Transverse colon (tissue), 4 donors: ENCODE measurements at places on chromosomes 13 and 19.

GRCh38 chr13:33053397-33054066 lies 37.3 kb downstream of the KL start:
- no peak for DNase-seq

DNA sequence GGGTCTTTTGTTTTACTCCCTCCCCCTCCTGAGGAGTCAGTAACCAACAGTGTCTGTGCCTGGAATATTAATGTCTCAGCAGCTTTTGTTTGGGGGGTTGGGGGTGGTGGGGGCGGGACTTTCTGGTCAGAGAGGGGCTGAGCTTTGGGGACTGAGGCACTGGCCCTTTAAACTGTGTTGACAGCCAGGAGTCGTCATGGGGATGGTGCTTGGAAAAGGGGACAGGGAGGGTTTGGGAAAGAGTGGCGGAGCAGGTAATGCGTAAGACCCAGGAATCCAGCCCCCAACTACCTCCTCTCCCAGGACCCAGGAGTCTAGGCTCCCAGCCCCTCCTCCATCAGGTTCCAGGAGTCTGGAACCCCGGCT lies 5.2 kb downstream of the CADM4 start:
- DNase-seq, result no peak

DNA sequence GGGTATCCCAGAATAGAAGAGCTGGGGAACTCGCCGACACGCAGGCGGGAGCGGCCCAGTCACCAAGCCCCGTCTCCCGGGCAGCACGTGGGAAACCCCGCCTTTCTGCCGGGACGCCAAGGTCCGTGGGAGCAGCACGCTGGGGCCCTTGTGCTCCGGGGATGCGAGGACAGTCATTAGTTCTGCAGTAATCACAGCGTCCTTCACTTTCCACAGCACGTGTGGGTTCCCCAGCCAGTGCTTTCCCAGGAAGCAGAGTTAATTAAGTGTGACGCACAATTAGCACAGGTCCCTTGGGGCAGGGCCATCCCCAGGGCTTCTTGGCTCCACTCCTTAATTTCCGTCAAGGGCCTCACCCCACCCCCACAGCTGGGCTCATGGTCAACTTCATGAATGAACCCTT lies 64.3 kb upstream of the C13orf46 start:
- DNase-seq, result no peak

DNA sequence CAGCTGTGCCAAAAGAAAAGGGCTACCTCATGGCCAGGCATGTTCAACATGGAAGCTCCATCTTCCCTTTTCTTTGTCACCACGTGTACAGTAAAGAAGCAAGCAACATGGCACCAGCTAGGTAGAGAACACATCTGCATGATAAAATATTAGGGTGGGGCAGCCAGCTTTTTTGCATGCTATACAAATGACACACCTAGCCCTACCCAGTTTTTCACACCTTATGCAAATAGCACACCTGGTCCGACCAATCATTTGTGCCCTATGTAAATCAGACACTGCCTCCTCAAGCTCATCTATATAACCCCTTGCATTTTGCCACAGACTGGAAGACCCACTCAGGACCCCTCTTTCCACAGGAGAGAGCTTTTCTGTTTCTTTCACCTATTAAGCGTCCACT lies 85.5 kb downstream of the STOML3 start:
- DNase-seq, result no peak

GRCh38 chr13:27510082-27510481 lies 59.7 kb upstream of the MTIF3 start:
- DNase-seq, result no peak

GRCh38 chr13:100818711-100819110 lies 144.1 kb upstream of the TMTC4 start:
- no peak for DNase-seq

DNA sequence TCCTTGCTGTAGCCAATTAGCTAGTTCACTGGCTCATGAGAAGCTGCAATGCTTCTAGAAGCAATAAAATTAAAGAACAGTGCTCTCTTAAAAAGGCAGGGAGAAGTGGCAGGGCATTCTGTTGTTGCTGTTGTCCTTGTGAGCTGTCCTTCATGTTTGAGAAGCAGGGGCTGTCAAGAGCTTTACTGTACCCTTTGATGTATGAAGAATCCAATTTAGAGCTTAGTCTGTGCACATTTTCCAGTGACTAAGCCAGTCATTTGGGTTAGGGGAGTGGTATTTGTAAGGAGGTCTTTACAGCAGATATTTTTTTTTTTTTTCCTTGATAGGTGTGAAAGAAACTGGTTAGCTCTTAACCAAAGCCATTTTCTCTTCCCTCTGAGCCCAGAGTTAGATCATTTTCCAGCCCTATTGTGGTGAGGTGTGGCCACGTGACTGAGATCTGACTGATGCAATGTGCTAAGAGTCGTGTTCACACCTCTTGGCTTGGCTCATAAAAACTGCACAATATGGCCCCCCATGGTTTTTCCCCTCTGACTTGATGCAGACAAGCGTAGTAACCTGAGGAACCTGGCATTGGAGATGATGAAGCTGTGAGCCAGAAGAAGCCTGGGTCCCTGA lies 309.6 kb upstream of the TMTC4 start:
- DNase-seq, result no peak

GRCh38 chr19:16861011-16861410 lies 27.8 kb upstream of the F2RL3 start:
- DNase-seq, result no peak

- no peak for DNase-seq
Observed at GRCh38 chr13:111219280-111219679, 101.2 kb upstream of the TEX29 start.

GRCh38 chr19:4361152-4362046 lies 18.0 kb downstream of the MPND start:
- DNase-seq, result no peak

DNA sequence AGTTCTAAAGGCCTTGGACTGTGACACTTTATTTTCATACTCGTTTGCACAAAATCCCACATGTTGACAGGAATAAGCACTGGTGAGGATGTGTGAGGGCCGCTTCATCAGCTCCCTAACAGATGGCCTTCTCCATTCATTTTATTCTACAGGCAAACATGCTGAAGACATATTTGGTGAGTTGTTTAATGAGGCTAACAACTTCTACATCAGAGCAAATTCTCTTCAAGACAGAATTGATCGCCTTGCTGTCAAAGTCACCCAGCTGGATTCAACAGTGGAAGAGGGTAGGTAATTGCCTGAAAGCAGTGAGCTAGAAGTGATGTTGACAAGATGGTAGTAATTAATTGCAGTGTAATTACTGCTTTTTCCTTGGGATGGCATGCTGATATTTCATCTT lies 95.7 kb downstream of the GPR12 start:
- no peak for DNase-seq

- DNase-seq, result peak; percentile 76
Observed at GRCh38 chr13:96984051-96984508, 10.2 kb downstream of the OXGR1 start.

DNA sequence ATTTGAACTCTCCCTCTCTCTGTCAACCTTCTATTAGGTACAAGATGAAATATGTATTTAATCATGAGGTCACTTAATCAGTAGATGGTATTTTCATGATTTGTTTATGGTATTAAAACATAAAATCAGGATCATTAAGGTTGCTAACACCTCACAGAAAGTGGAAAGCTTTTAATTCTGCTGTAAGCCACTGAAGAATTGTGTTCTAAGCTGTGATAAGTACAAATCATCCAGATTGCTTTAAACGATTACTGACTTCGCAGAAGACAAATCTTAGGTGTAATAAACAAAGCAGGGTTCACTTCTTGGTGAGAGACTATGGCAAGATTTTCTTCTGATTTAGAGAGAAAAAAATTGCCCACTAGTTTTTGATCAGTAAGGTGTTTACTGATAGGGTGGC lies 214.5 kb downstream of the ABCC4 start:
- no peak for DNase-seq

DNA sequence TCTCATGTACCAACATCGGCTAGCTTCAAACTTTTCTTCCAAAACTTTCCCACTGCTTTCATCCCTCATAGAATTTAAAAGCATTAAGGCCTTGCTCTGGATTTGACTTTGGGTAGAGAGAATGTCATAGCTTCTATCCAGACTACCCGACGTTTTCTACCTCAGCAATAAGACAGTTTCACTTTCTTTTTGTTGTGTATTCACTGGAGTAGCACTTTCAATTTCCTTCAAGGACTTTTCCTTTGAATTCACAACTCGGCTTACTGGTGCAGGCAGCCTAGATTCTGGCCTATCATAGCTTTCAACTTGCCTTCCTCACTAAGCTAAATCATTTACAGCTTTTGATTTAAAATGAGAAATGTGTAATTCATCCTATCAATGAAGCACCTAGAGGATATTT lies 420.4 kb upstream of the GPC6 start:
- no peak for DNase-seq

DNA sequence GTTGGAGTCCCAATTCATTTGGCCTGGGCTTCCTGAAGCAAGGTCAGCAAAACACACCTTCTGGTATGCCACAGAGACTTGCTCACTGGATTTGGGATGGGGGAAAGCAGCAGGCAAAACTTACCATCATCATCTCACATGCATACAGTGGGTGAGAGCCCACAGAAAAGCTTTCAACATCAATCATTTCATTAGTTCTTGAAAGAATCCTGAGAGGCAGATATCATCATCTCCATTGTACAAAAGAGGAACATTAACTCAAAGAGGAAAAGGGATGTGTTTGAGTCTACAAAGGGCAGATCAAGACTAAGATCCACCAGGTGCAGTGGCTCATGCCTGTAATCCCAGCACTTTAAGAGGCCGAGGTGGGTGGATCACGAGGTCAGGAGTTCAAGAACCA lies 6.4 kb downstream of the WDR87 start:
- DNase-seq, result no peak

- DNase-seq, result no peak
Observed at GRCh38 chr13:104181526-104182231, 1115.5 kb upstream of the SLC10A2 start.

- no peak for DNase-seq
Observed at GRCh38 chr13:26011996-26012821, 39.6 kb downstream of the SHISA2 start.
